SK-MEL-5 (cell line): ENCODE measurements at places on chromosomes 12 and 14.

- no peak for DNase-seq
These were observed 33.5 kb downstream of the CFL2 start for GRCh38 chr14:34680806-34681479.

DNA sequence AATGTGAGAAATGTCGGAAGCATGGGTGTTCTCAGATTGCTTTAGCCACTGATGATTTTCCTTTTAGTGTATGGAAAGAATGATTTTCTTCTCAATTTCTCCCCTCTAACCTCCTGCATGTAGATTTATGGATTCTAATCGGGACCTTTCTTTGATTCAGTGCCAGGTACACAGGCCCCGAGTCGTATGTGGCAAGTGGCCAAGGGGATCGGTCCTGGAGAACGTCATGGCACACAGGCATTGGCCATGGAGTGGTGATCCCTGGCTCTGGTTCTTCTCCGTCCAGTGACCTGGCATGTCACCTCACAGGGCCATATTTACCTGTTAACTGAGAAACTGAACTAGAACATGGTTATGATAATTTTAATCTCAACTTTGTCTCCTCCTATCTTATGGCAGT, 58.1 kb downstream of the ETV6 start:
- DNase-seq = no peak

GRCh38 chr12:113425960-113426453, 3.8 kb downstream of the SDSL start:
- no peak for DNase-seq

DNA sequence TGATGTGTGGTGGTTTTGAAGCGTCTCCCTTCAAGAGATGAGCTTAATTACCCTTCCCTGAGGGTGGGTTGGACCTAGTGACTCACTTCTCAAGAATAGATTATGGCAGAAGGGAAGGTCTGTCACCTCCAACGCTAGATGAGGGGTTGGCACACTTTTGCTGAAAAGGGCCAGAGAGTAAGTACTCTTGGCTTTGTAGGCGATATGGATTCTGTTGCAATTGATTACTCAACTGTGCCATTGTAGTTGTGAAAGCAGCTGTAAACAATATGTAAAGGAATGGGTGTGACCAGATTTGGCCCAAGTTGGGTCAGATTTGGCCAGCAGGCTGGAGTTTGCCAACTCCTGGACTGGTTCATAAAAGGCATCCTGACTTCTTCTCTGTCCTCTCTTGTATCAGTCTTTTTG, 53.3 kb downstream of the SMIM41 start:
- DNase-seq = no peak

- DNase-seq = no peak
These were observed 38.5 kb upstream of the RNASE1 start for GRCh38 chr14:20841096-20841495.

- no peak for DNase-seq
These were observed 30.9 kb downstream of the SYNDIG1L start for GRCh38 chr14:74395094-74395493.

GRCh38 chr12:54358191-54358944, 5.9 kb downstream of the GPR84 start:
- peak; percentile 48 for DNase-seq

DNA sequence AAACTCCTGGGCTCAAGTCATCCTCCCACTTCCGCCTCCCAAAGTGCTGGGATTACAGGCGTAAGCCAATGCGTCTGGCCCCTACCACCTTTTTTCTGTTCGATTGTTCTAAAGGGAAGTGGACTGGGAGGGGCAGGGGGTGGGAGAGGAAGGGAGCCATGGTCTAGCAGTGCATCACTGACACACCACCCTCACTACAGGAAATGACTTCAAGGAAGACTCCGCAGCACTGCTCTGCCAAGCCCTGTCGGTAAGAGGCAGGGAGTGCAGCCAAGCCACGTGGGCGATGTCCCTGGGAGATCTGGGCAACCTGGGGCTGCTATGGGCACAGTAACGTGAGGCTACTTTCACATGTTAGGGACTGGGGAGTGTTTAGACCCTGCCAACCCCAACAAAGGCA, 18.0 kb downstream of the LRRC74A start:
- peak; percentile 62 for DNase-seq
